Stimulated activated CD4-positive, alpha-beta T cell treated with anti-CD3 and anti-CD28 coated beads, Interleukin-2, amount 100 ng/mL, for 24 hours (primary cell): ENCODE measurements at places on chromosomes 12 and 14.

- DNase-seq = no peak
Observed at GRCh38 chr14:78074561-78074960, 95.6 kb upstream of the NRXN3 start.

DNA sequence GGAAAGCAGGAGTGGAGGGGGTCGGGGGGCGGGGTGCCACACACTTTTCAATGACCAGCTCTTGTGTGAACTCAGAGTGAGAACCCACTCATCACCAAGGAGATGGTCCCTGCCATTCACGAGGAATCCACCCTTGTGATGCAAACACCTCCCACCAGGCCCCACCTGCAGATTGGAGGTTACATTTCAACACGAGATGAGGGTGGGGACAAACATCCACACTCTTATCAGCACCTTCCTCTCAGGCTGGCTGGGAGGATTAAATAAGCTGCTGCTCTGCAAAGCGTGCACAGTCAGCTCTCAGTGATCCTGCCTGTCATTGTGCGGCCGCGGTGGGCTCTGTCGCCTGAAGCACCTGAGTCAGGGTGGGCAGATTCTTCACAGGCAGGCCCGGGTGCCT lies 39.7 kb downstream of the AACS start:
- DNase-seq = no peak

DNA sequence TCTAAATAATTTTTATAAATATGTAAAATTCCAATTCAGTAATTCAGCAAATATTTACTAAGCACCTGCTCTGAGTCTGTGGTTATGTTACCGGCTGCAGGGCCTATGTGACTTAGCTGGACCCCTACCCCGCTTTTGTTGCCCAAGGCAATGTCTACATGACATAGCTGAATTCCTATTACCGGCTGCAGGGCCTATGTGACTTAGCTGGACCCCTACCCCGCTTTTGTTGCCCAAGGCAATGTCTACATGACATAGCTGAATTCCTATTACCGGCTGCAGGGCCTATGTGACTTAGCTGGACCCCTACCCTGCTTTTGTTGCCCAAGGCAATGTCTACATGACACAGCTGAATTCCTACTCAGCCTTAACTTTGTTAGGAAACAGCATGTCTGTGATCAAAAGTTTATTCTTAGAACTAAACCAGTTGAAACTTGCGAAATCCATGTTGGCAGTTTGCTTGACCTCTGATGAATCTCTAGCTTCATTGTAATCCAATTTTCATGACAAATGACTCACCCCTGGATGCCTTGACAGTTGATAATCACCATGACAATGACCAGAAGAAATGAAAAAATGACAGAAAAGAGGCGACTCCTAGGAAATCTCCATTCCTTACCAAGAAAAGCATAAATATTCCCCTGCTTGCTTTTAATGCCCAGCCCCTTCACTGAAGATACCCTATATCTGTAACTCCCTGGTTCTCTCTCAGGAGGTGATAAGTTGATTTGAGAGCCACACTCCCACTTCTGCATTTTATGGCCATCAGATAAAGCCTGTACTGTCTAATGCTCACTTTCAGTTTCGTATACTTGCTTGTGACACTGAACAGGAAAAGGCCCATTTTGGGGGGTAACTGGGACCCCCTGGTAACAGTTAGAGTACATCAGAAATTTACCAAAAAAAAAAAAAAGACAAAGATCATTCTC lies 148.4 kb upstream of the SYT10 start:
- DNase-seq = no peak

- no peak for DNase-seq
Observed at GRCh38 chr12:7497661-7498060, 5.9 kb downstream of the CD163 start.

- DNase-seq = no peak
Observed at GRCh38 chr14:56199982-56200577, 81.9 kb downstream of the PELI2 start.

DNA sequence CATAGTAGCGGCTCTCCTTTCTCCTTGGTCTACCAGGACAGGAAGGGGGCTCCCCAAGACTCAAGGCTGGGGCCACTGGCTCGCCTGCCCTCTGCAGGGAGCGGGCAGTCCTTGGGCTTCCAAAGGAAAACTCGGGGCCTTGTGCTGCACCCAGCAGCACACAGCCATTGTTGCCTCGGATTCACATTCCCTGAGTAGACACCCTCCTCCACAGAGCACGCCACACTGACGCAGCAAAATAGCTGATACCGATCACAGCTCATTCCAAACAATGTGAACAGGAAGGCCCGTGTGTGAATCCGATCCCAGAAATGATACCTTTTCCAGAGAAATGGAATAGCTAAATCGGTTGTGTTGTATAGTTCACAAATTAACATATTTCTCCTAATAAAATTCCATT lies 65.1 kb upstream of the DYNC1H1 start:
- DNase-seq = no peak

DNA sequence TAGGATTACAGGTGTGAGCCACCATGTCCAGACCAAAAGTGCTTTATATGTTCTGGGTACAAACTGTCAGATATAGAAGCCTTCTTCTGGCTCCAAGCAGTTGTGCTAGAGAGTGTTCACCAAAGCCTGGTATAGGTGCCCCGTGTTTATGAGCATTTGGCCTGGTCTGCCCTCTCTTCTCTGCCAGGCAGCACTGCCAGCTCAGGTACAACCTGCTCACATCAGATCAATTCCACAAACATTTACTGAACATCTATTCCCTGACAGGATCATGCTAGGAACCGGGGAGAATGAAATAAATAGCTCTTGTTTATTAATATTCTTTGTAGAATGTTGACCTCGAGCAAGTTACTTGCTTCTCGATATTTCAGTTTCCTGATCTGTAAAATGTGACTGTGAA lies 20.0 kb upstream of the SOCS2 start:
- DNase-seq = no peak

GRCh38 chr14:75823334-75823733 lies 158.5 kb downstream of the TGFB3 start:
- DNase-seq = no peak

DNA sequence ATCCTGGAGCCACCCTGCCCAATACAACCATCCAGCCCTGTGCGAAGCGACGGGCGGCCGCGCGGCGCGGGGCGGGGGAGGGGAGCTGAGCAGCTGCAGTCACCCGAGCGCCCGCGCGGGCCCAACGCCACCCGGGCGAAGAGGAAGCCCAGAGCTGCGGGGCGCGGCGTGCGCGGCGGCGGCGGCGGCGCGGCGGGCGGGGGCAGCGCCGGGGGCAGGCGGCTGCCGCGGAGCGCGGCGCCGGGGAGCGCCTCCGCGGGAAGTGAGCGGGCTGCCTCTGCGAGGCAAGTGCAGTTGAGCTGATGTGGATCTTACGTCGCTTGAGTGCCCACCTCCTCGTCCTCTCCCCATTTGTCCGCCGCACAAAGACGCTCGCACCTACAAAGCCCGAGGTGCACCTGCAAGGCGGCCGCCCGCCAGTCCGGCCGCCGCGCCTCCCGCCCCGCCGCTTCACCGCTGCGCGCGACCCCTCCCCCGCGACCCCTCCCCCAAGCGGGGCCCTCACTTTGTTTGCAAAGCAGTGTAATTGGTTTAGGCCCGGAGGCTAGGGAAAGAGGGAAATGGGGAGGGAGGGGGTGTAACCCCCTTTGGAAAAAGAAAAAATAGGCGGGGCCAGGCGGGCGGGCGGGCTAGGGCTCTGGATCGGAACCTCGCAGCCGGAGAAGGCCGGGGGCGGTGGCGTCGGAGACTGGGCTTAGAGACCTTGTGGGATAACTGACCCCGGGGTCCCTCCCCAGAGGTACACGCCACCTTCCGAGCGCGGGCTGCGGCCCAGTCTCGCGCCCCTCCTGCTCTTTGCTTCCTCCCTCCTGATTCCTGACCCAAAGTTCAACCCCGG lies at the start of the genes FOXA1 and TTC6:
TSS of gene FOXA1 (minus strand) at position 279 of the 838 bp plus-strand sequence. CDS start at position 2, 277 bp downstream.
TSS of gene TTC6 (plus strand) at position 659 of the 838 bp plus-strand sequence. CDS start 26,436 bp downstream, outside the sequence.
- DNase-seq = no peak

DNA sequence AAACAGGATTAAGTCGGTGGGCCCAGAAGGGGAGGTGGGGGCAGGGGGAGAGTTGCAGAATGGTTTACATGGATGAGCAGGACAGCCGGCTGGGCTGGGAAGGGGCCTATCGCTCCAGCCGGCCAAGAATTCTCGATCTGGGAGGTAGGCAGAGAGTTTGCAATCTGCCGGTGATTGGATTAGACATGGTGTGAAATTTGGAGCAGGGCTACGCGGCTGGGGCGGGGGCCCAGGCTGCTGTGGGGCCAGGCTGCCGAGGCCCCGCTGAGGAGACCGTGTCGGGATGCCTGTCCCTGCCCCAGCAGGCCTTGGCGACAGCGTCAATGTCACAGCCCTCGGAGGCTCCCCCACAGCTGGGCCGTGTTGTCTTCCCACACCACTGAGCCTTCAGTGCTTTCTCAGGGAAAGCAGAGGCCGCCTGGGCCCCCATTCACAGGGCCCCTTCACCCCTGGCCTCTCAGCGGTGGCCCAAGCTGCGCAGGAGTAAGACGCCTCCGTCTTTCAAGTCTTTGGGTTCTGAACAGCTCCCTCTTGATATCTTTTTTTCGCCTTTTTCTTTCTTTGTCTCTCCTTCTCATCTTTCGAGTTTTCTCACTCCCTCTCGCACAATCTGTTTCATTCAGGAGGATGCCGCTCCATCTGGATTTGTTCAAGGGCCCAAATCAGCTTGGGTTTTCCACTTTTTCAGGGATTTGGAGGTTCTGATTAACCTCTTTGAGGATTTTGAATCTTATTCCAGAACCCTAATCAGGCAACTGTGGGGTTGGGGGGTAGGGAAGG lies 117.5 kb upstream of the PARP11 start:
- DNase-seq = no peak
